ENCODE measurements at places on chromosomes 16 and 17.

DNA sequence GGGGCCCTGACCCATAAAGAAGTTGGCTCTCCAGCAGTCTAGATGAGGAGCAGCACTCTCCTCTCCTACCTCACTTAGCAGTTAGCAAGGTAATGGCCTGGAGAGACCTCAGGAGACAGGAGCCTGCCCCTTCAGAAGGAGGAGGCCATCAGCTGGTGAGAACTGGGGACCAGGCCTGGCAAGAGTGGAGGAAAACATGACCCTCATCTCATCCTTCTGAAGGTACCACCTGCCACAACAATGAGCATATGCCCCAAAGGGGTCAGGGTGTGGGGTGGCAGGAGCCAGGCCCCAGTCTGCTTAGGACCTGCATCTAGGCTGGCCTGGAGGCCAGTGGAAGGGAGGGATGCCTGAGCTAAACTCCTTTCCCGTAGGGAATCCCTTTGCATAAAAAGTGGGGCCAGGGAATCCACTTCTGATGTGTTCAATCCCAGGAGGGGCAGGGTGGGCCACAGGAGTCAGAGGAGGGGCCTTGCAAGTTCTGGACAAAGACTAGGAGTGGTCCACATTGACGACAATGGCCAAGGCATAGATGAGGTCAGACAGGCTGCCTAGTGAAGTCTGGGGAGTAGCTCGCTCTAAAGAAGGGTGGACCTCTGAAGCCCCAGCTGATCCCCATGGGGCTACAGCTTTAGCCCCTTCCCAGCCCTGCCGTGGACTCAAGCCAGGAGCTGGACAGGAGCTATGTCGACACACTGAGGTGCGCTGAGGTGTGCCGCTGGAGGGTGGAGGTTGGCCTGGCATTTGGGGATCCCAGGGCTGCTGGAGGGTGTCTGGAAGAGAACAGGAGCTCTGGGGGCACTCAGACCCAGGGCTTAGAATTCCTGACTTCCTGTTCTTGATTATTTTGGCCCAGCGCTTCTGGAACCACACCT, 986 bp downstream of the SEBOX start:
- DNase-seq, result no peak

DNA sequence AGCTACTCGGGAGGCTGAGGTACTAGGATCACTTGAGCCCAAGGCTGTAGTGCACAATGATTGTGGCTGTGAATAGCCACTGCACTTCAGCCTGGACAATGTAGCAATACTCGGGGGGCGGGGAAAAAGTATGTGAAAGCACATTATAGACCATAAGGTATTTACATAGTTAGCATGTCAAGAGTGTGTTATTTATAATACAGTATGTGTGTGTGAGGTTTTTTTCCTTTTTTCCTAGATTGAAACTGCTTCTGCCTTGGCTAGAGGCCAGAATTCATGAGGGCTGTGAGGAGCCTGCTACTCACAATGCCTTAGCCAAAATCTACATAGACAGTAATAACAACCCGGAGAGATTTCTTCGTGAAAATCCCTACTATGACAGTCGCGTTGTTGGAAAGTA, 30.5 kb downstream of the PTRH2 start:
- DNase-seq, result no peak

- DNase-seq, result no peak
Observed at GRCh38 chr16:12184419-12184917, 207.9 kb downstream of the SNX29 start.

GRCh38 chr17:42251115-42251514, 25.1 kb downstream of the STAT5B start:
- DNase-seq, result no peak

DNA sequence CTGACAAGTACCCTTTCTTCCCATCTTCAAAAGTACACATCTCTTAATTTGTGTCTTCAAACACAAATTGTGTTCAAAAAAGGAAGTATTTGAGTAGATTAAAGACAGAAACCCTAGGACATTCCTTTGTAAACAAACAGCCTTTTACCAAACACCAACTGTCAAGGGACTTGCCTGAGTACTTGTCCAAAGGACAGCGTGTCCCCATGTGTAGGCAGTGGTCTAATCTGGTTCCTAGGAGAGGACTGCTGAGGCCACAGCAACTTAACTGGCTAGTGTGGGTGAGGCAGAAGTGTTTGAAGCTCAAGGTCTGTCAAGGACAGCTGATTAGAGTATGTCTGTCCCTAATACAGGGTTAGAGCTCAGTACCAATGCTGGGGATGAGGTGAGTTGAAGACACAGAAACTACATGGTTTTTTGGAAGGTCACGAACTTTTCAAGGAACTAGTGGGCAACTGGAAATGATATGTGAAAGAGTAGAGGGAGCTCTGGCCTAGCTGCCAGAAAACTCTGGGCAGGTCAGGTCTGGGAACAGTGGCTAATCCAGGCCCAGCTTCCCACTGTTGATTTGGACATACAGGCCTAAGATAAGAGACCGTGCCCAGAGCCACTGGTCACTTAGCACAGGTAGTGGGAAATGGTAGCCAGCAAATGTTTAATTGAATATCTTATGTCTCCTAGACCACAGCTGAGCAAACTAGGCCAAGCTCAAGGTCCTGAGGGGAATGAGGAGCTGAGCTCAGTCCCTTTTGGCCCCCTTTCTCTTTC, 10.1 kb downstream of the HMOX2 start:
- DNase-seq, result no peak

Data from astrocyte (in vitro differentiated cells and primary cell).